Retinal pigment epithelial cell (primary cell): ENCODE measurements at places on chromosomes 3 and 15.

GRCh38 chr3:49886922-49887265 lies 16.8 kb downstream of the MST1R start:
- no peak for DNase-seq

DNA sequence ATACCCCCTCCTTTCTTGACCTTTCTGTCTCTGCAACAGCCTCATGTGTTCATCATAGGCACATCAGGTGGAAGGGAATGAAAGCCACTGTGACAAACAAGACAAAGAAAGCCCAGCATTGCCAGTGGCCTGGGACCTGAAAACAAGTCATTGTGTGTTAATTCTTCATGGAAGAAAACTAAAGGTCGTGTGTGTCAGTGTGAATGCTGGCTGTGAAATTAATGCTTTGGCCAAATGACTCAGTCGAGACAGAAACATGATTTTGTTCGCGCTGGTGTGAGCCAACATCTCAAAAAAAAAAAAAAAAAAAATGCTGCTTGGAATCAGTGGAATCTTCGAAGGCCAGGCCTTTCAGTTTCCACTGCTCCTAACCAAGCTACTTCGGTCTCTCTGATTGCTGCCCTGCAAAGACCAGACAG lies 386.5 kb upstream of the PROK2 start:
- no peak for DNase-seq

DNA sequence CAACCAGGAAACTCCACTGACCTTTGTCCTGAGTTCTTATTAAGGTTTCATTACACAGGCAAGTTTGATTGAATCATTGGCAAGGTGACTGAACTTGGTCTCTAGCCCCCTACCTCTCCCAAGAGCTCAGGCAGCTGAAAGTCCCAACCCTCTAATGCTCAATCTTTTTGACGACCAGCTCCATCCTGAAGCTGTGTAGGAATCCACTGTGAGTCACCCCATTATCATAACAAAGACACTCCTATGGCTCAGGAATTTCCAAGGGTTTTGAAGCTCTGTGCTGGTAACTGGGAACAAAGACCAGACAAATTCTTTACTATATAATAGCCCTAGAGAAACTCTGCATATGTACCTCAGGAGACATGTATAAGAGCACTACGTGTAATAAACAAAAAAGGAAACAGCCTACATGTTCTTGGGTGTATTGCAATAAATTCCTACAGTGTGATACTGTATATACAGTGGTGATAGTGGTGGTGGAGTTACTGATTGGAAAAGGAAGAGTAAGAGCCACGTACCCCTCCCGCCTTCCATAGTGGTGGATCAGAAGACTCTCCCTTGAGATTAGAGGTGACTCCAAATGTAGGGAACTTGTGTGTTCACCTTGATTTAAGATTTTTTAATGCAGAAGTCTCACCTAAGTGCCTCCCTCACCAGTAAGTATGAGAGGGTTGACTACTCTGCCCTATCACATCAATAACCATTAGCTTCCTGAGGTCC lies 116.6 kb downstream of the ST8SIA2 start:
- no peak for DNase-seq

GRCh38 chr15:41689834-41690233 lies 29.6 kb downstream of the MGA start:
- no peak for DNase-seq

- DNase-seq: no peak
Observed at GRCh38 chr15:90597577-90597976, 67.9 kb downstream of the CRTC3 start.

- DNase-seq: no peak
Observed at GRCh38 chr3:50642382-50642781, 25.4 kb downstream of the MAPKAPK3 start.

DNA sequence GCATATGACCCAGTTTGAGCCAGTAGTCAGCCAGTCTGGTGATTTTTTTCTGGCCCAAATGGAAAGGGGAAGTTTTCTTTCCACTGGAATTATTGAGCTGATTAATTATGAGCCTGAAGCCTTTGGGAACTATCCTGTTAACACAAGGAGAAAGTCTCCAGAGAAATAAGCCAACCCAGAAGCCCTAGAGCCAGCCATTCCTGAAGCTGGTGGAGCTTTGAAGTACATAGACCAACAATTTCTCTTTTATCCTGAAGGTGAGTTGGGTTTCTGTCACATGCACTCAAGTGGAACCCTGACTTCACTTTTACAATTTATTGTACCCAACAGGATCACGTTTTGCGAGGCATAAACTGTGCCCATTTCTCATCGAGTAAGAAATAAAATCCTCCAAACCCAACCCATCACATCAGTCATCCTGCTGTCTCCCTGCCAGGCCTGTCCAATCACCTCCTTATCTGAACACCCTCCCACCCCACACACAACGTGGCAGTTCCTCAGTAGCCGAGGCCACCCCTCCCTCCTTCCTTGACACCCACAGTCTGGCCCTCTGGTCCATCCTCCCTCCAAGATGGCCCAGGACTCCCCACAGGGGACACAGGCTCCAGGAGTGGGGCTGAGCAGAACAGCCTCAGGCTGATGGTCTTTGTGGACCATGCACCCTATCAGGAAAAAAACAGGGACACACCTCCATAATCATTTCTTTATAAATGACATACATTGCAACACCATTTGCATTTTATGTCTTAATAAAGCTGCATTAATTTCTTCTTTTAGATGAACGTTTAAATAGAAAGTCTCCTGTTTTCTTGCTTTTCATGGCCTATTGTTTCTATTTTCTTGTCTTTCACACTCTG lies 55.7 kb upstream of the GATA2 start:
- DNase-seq: no peak

GRCh38 chr15:77361456-77361855 lies 58.4 kb downstream of the PEAK1 start:
- no peak for DNase-seq

- no peak for DNase-seq
Observed at GRCh38 chr3:121992601-121993560, 29.2 kb downstream of the ILDR1 start.

- DNase-seq: no peak
Observed at GRCh38 chr3:130770644-130771043, 24.0 kb upstream of the PIK3R4 start.

GRCh38 chr15:74396445-74397238 lies 29.2 kb upstream of the CYP11A1 start:
- no peak for DNase-seq

DNA sequence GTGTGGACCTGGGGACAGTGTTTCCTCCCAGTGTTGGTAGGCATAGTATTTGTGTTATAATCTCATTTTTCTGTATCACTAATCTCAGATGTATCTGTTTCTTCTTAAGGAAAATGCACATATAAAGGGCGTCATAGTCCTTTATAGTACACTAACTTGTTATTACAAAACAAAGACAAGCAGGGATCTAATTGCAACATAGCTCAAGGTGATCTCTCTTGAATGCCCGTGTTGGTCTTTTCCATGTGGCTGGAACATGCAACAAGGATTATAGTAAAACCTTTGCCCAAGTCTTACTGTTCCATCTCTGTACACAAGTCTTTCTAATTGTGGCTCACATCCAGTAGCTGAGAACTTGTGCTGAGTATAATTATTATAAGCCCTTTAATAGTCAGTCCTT lies 3.5 kb upstream of the GPR87 start:
- DNase-seq: no peak

DNA sequence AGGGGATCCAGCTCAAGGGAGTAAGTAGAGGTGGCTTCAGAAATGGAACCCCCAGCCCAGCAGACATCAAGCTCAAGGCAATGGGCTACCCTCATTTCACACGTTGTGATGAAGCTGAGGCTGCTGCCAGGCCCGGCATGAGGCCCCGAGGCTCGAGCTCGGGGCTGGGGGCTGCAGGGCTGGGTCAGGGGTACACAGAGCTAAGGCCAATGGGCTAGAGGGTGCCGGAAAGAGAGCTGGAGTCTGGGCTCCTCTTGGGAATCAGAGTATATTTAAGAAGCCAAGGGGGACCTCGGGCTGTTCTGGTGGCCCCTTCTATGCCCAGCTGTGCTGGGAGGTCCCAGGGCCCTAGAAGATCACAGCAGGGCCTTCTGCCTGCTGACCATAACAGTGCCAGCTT lies 7.4 kb downstream of the PRSS50 start:
- no peak for DNase-seq

DNA sequence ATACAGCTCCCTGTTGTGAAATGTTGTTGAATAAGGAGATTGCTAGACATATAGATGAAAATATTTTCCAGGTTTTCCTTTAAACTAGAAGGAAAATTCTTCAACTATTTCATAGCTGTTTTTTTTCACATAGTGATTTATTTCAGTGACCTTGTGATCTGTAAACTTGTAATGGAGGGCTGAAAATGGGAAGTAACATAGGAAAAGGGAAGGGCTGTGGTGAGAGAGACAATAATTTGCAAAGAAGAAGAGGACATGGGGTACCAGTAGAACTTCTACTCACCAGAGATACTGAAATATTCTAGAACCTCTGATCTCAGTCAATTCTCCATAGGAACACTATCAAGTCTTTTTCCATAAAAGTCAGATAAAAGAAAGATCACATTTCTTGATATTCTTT lies 60.4 kb downstream of the PLS1 start:
- DNase-seq: no peak

DNA sequence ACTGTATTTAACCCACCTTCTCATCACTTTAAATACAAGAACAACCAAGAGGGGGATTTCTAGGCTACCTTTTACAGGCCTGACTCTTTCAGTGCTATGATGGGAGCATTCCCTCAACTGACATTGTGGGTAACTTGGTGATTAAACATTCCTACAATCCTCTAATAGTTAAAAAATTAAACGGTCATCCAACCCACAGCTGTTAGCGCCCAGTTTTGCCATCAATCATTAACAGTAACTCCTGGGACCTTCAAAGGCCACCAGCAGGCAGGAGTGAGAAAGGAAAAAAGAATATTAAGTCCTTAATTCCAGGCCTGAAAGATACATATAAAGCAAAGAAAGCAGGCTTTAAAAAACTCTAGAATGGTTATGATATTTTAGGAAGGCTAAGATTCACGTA lies 512.1 kb downstream of the MAGI1 start:
- no peak for DNase-seq

DNA sequence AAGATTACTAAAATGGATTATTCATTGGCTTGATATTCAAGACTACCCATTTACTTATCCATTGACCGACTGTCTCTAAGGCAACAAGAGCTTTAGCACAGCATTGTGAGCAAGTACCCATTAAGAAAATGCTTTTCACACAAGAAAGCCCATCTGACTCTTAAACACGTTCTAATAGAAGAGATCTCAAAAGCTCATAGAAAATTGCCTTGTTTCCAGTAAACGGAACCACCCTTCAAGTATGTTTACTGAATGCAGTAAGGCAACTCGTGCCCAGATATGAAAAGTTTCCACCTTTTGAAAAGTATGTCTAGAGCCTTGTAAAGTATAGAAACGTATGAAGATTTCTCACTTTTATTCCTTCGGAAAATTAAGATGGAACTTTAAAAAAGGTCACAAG lies 655.3 kb upstream of the ALCAM start:
- DNase-seq: no peak

DNA sequence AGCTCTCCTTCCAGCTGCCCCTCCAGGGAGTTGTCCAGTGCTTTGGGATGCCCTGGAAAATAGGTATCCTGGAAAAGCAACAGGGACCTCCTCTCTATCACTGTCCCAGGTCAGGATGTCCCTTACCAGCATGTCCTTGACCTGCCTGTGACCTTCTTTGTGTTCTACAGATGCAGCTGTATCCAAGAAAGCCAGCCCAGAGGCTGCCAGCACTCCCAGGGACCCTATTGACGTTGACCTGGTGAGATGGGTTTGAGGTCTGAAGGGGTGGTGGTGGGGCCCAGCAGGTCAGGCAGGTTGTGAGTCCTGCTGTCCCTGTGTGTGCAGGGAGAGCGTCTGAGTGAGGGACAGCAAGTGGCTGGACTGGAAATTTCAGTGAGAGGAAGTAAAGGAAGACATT lies 30.2 kb downstream of the PML start:
- DNase-seq: no peak

- no peak for DNase-seq
Observed at GRCh38 chr15:33730815-33731214, 237.5 kb upstream of the CHRM5 start.

DNA sequence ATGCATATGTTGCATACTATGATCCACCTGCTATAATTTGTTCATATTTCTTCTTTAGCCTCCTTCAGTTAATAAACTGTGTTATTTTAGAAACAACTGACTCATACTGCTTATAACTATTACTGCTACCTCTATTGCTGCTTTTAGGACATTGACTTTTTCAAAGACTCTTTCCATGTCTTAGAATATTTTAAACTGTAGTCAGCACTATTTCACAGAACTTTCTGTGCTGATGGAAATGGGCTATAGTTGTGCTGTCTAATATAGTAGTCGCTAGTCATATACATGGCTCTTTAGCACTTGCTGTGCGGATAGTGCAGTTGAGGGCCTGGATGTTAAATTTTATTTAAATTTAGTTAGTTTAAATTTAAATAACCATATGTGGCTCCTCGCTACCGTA lies 55.6 kb downstream of the NEK11 start:
- no peak for DNase-seq

DNA sequence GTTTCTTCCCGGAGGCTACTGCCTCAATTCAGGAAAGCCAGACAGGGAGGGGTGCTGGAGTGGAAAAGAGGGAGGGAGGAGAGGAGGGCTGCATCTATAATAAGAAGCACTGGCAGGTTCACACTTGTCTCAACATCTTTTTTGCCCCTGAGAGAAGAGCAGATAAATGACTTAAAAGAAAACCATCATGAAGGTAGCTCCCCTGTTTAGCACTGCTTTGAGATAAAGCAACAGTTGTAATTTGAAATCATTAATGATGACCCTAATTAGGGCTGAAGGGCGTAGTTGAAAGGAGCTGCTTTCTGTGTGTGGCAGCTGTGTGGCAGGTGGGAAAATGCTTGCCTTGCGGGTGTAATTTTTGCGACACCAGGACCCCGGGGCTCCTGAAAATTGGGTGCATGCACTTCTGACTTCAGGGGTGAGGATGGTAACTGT lies 222.8 kb upstream of the IL12A start:
- no peak for DNase-seq

- peak; percentile 18 for DNase-seq
Observed at GRCh38 chr15:33310481-33311311, at the start of gene RYR3. RYR3 (plus strand) TSS chr15:33310967; CDS start chr15:33311046, 79 bp downstream.

DNA sequence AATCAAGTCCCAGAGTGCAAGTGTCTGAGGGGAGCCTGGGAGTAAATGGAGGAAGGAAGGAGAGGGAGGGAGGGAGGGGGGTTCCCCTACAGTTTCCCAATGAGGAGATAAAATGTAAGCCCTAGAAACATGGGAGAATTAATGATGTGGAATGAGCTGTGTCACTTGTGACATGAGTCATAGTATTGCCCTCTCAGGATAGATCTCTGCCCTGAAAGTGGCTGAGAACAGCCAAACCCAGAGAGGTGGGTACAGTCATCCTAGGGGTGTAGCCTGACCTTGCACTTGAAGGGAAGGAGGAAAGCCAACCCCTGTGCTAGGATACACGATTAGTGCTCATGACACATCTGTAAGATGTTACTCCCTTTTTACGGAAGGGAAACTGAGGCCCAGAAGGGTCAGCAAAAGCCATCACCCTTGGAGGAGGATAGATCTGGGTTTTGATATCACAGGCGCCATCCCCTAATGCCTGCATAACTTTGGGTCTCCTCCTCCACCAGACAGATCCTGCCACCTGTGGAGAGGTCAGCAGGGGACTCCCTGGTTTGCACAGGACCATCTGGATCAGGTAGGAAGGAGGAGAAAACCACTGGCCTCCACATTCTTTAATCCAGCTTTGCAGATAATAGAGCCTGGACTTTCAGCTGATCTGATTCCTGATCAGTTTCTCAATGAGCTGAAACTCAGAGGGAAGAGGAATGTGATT lies 23.1 kb upstream of the USP3 start:
- DNase-seq: no peak

- peak; percentile 40 for DNase-seq
Observed at GRCh38 chr3:183158551-183159006, 4.0 kb downstream of the LAMP3 start.
